ENCODE measurements at places on chromosomes 3 and 15.
A peak's percentile ranks its signal among the peaks of the same experiment; 100 is the strongest.

GRCh38 chr3:158717576-158717975 lies 14.7 kb downstream of the RARRES1 start:
- no peak for DNase-seq

- DNase-seq, result no peak
Observed at GRCh38 chr15:62818691-62819090, 223.9 kb upstream of the TPM1 start.

DNA sequence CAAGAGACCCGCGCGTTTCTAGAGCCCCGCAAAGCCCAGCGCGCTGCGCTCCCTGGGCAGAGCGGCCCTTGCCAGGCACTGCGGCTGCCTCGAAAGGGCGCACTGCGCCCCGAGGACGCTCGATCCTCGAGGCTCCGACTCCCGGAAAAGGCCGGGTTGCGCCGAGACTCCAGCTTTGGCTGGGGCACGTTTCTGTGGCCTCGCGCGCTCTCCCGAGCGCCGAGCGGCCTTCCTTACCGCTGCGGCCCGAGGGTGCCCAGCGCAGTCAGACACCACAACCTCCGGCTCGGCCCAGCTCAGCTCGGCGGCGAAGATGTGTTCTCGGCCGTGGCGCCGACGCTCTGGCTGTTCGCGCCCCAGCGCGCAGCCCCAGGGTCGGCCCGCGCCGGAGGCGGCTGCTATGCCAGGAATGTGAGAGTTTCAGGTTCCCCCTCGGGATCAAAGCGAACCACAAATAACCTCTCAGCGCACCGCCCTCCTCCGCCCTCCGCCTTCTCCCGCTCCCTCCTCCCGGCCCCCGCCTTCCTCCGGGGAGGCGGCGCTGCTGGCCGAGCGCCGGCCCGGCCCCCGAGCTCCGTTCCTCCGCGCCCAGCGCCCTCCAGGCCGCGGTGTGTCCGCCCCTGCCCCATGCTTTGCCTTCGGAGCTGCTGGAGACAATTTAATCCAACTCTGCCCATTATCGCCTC lies at the start of gene AMOTL2:
Gene AMOTL2 (minus strand): TSS at position 343 of the 686 bp plus-strand sequence. CDS start 3,014 bp downstream, outside the sequence.
- DNase-seq, result peak; percentile 68

DNA sequence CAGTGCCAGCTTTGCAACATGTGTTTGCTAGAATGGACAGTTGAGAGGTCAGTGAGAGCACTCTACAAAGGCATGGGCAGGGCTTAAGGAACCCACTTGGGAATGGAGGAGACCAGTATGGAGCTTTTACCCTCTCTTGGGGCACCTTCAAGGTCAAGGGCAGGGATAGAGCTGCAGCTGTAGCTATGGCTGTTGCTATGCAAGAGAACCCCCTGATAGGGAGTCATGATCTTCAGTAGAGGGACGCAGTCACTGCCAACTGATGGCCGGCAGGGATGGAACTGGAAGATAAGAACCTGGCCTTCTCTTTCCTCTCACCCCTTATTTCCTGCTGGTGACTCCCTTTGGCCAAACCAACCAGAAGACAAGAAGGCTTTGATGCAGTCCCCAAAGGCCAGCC lies 40.3 kb downstream of the THSD4 start:
- DNase-seq, result no peak

DNA sequence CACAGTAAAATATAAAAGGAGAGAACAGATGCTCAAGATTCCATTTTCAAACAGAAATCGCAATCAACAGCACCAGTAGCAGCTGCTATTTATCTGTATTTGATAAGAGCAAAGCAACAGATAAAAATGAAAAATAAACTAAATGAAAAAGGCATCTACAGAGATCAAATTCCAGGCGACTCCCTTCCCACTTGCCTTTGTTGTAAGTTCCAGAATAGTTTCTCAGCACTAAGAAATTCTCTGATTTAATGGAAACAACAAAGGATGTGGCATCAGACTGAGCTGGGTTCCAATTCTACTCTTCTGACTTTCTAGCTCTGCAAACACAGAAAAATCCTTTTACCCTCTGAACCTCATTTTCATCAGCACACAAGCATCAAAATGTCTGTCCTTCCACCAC lies 110.8 kb upstream of the MME start:
- no peak for DNase-seq

DNA sequence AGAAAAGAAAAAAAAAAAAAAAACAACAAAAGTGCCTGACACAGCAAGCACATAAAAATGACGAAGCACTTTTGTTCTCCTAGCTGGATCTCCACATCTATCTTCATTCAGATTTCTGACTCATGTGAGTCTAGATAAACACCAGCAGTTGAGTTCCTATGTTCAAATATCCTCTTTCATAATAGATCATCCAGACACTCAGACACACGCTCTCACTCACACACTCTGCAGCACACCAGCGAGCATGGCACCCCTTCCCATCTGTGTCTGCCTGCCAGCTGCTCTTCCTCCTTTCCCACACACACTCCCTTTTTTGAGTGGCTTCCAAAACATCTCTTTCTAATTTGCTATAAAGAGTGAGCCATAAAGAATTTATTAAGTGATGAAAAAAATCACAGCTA lies 19.8 kb upstream of the CELF6 start:
- no peak for DNase-seq
